Gastrocnemius medialis (tissue), 4 donors: ENCODE measurements at places on chromosomes 3 and 15. TPM values are rescaled to one million over a fixed set of nuclear protein-coding genes. Genes with fewer than 3 reads are reported as not detected.

Gene INSYN1
- 9.5 TPM for total RNA-seq

Gene ST3GAL6
- 7.4 TPM for total RNA-seq

Gene OR5K2
- not detected for total RNA-seq

Gene TMCO5A
- not detected for total RNA-seq

Gene ALG1L2
- not detected for total RNA-seq

Gene PIGZ
- 5.4 TPM for total RNA-seq

Gene TICRR
- not detected for total RNA-seq

DNA sequence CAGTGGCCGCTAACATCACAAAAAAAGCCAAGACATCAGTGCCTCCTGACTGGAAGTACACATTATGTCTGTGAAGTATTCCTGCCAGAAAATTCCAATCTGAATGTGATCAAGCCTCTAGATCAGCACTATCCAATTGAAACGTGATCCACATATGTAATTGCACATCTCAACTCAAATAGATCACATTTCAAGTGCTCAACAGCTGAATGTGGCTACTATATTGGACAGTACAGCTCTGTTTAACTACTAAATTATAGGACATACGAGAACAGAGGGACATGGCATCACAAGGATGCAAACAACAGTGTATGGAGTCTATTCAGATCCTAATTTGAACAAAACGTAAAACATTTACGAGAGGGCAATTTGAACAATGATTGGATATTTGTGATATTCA, 542 bp upstream of the UBAP1L start:
- no peaks in the 10 kb centered on the region for H3K4me1 ChIP-seq
- H3K36me3 ChIP-seq, result peaks cover 56% of the 10 kb centered on the region
- no peak for DNase-seq
- no peak overlapping the region for H3K27ac ChIP-seq

DNA sequence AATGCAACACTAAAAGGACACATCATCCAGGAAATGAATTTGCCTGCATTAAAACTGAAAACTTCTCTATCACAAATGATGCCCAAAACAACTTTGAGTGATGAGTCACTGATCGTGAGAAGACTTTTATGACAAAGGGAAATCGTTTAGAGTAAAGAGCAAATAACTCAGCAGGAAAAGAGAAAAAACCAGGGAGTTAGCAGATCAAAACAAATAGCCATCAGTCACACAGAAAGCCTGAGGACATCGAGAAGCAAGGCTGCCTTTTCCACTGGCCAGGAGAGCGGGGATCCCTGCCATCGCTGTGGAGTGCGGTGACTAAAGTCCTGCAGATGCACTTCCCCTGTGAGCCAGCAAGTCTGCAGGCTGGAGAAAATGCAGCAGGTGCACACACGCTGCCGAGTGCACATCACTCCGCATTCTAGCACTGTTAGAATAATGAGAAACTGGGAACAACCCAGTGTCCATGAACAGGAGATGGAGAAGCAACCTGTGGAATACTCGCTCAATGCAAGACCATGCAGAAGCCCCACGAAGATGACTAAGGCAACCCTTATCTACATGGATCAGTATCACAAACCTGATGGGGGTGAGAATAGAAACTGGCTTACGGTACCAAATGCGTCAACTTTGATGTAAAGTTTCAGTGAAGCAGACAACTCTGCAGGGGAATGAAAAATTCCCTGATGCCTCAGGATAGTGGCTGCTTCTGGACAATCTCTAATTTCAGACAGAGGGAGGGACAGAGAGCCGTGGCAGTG, 86.4 kb downstream of the NSMCE3 start:
- H3K4me1 ChIP-seq, result no peaks in the 10 kb centered on the region
- H3K36me3 ChIP-seq, result no peaks in the 10 kb centered on the region
- H3K4me3 ChIP-seq, result no peak overlapping the region
- no peaks in the 10 kb centered on the region for H3K27me3 ChIP-seq
- H3K27ac ChIP-seq, result no peak overlapping the region
- no peak for DNase-seq

GRCh38 chr3:33067484-33067883, 29.5 kb downstream of the GLB1 start:
- no peaks in the 10 kb centered on the region for H3K36me3 ChIP-seq
- no peak for DNase-seq
- H3K27me3 ChIP-seq, result no peaks in the 10 kb centered on the region
- H3K4me1 ChIP-seq, result no peaks in the 10 kb centered on the region
- no peak overlapping the region for H3K27ac ChIP-seq

DNA sequence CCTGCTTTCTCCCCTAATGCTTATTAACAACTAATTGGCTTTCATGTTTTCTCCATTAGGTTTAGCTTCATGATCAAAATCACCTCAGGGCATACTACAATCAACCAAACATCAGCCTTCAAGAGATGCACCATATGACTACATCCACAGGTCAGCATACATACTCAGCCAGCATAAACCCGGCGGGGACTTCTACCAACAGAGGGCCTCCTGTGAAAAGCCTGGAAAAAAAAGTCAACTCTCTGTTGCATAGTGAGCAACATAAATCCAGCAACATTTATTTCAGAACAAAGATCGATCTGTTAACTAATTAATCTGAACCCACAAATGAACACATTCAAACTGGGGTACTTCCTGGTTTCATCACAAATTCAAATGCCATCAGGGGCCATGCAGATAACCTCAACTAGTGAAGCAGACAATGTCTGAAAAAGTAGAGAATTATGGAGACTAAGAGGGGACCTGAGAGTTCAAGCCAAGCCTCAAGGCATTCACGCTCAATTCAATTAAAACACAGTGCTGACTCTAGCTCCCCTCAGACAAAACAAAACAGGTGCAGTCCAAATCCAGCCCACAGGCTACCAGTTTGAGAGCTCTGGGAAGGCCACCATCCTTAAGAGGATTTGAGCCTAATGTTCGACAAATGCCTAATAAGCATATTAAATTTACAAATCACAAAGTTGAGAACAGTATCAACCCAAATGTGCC, 124.5 kb downstream of the MAGI1 start:
- H3K27me3 ChIP-seq, result no peaks in the 10 kb centered on the region
- H3K4me3 ChIP-seq, result no peak overlapping the region
- H3K4me1 ChIP-seq, result peaks cover 15% of the 10 kb centered on the region
- H3K27ac ChIP-seq, result no peak overlapping the region
- no peaks in the 10 kb centered on the region for H3K36me3 ChIP-seq

DNA sequence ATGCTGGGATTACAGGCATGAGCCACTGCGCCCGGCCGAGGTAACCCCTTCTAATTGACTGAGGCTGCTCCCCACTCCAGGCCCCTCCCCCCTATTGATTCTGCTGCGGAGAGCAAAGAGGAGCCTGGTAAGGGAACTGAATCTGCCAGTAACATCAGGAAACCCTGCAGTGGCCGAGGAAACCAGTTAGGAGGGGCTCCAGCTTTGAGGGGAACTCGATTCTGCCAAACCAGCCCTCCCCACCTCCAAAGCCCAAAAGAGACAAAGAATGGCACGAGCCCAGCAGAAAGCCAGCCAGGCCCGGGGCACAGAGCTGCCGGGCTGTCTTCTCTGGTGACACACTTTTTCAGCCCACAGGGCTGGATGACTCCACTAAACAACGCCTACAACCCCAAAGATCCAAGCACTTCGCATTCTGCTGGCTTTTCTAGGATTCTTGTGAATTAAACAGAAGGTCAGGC, 15.0 kb upstream of the ACAD9 start:
- no peaks in the 10 kb centered on the region for H3K36me3 ChIP-seq
- H3K4me1 ChIP-seq, result peaks cover 9% of the 10 kb centered on the region
- H3K4me3 ChIP-seq, result no peak overlapping the region
- no peaks in the 10 kb centered on the region for H3K27me3 ChIP-seq

DNA sequence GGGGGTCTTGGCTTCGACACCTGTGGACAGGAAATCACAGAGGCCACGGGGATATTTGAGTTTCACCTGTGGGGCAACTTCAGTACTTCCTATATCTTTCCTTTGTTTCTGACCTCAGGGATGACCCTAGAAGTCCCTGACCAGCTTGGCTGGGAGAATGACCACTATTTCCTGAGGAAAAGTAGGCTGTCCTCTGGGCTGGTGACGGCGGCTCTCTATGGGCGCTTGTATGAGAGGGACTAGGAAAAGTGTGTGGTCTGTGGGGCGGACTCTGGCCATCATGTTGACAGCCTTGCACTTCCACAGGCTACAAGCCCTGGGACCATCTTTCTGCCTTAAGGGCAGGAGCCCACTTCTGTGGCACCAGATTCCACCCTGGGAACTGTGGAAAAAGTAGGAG, 43.7 kb downstream of the BTD start:
- peaks cover 32% of the 10 kb centered on the region for H3K4me1 ChIP-seq
- no peak for DNase-seq
- H3K4me3 ChIP-seq, result no peak overlapping the region
- H3K27ac ChIP-seq, result peak overlapping the region; percentile 74
- no peaks in the 10 kb centered on the region for H3K27me3 ChIP-seq

DNA sequence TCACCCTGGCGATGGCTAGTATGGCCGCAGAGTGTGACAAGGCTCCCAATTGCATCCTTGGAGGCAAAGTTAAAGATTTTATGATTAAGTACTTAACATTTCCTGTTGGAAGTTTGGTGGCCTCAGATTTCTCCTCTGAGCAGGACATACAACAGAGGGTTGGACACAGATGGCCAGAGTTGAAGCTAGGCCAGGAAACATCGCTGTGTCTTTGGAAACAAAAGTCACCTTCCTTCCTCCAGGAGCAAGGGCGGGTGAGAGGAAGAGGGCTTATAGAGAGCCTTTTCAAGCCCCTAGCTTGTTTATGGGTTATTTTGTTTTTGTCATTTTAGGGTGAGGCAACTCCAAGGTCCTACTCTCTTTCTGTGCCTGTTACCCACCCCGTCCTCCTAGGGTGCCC, 24.2 kb downstream of the SLC6A1 start:
- H3K4me3 ChIP-seq, result no peak overlapping the region
- H3K27ac ChIP-seq, result no peak overlapping the region
- no peaks in the 10 kb centered on the region for H3K4me1 ChIP-seq
- H3K27me3 ChIP-seq, result no peaks in the 10 kb centered on the region
- no peak for DNase-seq
- no peaks in the 10 kb centered on the region for H3K36me3 ChIP-seq

DNA sequence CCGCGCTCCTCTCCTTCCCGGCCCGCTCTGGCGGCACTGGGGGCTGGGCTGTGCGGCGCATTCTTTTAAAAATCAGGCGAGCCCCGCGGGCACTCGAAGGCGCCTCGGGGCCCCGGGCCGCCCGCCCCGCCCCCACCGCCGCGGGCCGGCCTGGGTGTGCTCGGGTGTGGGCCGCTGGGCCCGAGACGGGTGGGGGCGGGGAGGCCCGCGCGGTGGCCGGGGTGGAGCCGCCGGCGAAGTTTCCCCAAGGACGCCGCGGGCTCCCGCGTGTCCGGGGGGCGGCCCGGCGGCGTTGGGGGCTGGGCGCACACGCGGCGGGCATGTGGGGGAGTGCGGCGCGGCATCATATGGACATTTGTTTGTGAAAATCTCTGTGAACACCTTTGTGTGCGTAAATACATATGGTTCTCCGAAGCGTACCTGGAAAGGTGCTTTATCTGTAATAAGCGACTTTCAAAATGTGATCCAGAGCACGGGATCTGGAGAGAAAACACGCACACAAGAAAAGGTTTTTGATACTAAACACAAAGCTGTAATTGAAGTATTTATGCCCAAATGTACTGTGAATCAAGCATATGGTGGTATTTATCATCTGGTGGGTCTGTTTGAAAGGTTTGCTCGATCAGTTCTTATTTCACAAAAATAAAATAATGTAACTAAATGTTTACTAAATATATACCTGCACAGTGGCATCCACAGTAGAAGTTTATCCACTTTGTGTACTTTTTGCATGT, 612 bp upstream of the TBL1XR1 start:
- H3K27me3 ChIP-seq, result no peaks in the 10 kb centered on the region
- no peaks in the 10 kb centered on the region for H3K36me3 ChIP-seq
- no peak for DNase-seq
- H3K4me3 ChIP-seq, result peak overlapping the region; percentile 65

DNA sequence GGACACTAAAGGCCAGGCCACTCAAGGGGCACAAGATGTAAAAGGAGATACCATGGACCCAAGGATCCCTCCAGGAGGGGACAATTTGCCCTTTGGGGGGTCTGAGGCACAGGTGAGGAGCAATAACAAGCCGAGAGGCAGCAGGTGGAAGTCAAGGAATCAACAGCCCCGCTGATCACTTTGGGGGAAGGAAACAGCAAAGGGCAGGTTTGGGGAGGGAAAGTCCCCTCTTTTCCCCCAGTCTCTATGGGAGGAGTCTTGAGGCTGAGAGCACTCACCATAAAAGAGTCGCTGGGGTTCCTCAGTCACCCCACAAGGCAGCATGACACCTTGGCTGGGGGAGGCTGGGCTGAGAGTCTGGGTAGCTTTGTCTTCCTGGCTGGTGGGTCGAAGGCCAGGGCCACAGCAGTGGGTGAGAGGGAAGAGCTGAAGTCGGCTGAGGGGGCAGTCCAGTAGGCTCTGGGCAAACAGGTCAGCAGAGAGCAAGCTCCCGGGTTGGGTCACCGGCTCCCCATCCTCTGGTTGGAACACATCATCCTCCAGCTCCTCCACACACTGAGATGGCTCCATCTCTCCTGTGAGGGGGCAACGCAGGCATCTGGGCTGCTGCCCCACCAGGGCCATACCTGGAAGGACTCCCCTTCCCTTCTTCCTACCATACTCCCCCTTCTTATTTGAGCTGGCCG, 3.0 kb downstream of the BMF start:
- peaks cover 68% of the 10 kb centered on the region for H3K4me1 ChIP-seq
- DNase-seq, result no peak
- no peak overlapping the region for H3K4me3 ChIP-seq
- H3K27ac ChIP-seq, result peak overlapping the region; percentile 97
- no peaks in the 10 kb centered on the region for H3K27me3 ChIP-seq

- H3K27me3 ChIP-seq, result no peaks in the 10 kb centered on the region
- no peak for DNase-seq
- no peaks in the 10 kb centered on the region for H3K36me3 ChIP-seq
- H3K27ac ChIP-seq, result peak overlapping the region; percentile 75
- peaks cover 16% of the 10 kb centered on the region for H3K4me1 ChIP-seq
Measured at GRCh38 chr3:14849638-14850230, 31.0 kb downstream of the FGD5 start.
